ENCODE measurements at places on chromosomes 12 and 14. TPM values are rescaled to one million over a fixed set of nuclear protein-coding genes. Genes with fewer than 3 reads are reported as not detected.

Gene GLT8D2
- total RNA-seq, result 22.7 TPM

DNA sequence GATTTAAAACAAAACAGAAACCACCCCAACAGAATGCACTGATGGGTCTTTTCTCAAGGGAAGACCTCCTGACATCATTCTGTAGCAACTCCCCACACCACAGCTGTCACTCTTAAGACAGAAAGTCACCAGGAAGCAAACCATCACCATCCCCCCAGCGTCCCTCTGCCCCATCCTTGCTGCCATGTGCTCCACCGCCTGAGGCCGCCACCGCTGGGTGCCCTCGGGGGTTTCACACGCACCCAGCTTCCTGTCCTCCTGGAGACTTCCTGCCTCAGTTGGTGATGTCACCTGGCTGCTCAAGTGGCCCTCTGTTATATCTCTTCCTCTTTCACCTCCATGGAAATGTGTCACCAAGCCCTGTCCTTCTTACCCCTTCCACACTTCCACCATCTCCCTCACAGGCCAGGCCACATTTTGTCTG lies 71.4 kb upstream of the GPR68 start:
- no peak for DNase-seq

DNA sequence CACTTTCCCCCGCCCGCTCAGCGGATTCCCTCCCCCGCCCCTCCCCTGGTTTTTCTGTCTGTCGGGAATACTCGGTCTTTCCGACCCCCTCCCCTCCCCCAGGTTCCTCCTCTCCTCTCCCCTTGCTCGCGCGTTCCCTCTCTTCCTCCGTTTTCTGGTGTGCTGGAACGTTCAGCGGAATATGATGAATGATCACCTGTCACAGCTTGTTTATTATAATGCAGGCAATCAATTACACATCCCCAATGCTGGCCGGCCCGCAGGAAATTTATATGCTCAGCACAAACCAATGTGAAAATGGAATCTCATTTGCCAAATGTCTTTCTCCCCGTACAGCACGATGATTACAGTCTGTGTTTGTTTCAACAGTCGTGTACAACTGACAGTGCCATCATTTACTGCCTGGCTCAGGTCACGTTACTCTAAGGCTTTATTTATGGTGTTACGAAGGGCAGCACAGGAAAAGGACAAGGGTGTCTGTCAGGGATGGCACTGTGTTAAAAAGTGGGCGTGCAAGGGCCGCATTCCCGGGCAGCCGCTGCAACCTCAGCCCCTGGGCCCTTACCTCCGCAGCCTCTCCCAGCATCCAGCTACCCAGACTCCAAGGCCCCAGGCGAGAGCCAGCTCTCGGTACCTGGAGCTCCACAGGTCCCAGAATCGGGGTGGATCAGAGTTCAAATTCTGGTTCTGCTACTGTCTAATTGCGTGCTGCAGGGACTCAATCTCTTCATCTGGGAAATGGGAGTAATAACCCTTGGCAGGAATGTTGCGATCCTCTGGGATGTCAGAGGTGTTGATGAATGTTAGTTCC lies 24.7 kb upstream of the MAP1LC3B2 start:
- DNase-seq, result no peak

DNA sequence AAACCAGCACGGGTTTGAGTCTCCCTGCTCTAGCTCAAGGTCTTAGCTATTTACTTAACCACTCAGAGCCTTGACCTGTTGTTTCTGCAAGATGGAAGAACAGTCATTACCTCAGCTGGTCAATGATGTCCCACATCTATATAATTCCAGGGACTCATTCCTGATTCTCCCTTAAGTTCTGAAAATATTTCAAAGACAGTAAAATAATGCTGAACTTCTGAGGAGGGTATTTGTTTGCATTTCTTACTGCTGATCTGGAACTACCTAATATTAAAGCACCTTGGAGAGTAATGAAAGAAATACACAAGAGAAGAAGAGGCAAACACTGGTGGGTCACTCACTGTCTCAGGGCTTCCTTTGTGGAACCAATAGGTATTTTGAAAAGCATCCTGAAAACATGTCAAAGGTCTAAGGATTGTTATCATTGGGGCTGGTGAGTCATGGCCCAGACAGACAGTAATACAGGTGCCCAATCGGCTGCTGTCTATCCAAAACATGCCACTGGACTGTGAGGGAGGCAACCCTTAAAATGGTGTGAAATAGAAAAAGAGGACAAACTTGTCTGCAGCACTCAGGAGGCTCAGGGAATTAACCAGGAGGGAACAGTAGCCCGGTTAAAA lies 88.7 kb upstream of the EGLN3 start:
- no peak for DNase-seq

Gene SETD3
- 118 TPM for total RNA-seq

Gene C14orf93
- 18.6 TPM for total RNA-seq

DNA sequence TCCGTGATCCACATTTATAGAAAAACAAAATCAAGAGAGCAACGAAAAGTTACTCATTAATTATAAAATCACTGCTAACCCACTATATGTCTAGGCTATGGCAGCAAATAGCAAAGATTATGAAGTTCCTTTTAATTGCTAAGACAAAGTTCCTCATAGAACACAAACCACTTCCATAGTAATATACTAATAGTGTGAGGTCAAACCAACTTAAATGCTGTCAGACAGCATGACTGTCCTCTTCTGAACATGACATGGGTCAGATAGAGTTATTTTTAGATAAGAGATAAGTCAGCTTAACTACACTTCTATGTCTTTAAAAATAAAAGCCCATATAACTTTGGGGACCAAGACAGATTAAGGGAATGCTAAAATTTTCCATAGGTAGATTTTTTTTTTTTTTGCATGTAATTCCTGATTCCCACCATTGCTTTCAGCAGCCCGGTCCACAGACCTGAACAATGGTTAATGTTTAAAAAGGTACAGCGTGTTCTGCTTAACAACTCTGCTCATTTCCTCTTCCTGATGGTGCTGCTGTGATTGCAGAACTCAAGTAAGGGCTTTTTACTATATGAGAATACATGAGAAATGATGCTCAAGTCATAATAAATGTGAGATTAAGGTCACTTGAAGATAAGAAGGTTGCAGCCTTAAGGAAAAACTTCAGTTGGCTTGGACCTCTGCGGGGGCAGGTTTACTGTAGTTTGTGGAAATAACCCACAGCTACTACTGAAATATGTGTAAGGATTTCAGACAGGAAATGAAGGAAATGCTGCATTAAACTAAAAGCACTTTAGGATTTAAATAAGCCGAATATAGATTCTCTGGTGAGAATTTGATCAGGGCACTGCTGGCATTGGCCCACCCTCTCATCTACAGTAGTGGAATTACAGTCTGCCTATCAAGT lies 37.7 kb upstream of the DUSP6 start:
- DNase-seq, result no peak

DNA sequence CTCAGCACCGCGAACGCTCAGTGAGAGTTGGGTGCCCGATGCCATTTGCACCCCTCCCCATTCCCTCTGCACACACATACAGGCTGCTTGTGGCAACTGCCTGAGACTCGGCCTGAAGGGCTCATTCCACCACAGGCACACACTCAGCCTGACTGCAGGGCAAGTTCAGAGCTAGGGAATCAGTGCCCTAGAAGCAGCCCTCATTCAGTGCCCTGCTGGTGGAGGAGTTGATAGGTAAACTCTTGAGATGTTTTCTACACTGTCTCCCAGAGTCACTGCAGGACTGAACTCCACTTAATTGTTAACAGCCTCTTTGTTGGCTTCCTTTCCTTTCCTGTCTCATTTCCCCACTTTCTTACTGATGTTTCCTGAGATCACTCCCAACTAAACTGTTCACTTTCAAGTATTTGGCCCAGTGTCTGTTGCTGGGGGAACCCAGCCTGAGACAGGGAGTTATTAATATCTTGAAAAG lies 16.9 kb downstream of the PPP1R36 start:
- no peak for DNase-seq

Gene PMEL
- 1.6 TPM for total RNA-seq
